ENCODE measurements at places on chromosomes 12 and 14. TPM values are rescaled to one million over a fixed set of nuclear protein-coding genes. Genes with fewer than 3 reads are reported as not detected.

TCL1B gene
- not detected for total RNA-seq

DNA sequence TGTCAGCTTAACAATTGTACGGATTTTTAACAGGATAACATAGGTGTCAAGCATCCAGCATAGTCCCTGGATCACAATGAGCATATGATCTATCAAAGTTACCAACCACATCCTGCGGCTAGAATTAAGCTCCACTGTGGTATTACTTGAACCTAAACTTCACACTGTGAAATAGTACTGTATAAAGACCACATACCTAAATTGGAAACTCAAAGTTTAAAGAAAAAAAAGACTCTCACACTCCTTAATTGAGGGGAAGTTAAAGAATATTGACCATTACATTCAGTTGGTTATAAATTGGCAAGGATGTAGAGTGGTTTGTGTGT, 133.0 kb upstream of the PZP start:
- H3K4me1 ChIP-seq, result no peaks in the 10 kb centered on the region
- H3K36me3 ChIP-seq, result no peaks in the 10 kb centered on the region
- DNase-seq, result no peak
- H3K4me3 ChIP-seq, result no peak overlapping the region

TMTC1 gene
- total RNA-seq, result 5.1 TPM

DNA sequence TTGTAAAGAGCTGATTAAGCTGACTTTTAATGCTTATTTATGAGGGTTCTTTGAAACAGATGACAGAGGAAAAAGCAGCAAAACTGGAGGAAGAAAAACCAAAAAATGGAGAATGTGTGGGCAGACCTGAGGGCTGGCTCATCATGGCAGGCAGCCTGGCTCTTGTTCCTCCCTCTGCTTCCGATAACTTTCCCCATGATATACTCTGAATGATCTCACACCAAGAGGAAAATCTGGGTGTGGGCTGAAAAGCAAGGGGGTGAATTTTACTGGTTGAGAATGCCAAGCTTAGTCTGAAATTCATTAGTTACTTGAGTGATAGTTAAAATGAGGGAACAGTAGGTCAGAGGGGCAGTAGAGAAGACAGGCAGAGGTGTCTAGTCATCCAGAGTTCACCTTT, 330.1 kb upstream of the PRICKLE1 start:
- H3K27ac ChIP-seq, result no peak overlapping the region

CCDC196 gene
- not detected for total RNA-seq
